ENCODE measurements at places on chromosomes 7 and 10.

- no peak for DNase-seq
Observed at GRCh38 chr7:135467207-135467711, 42.6 kb downstream of the CNOT4 start.

- no peak for DNase-seq
Observed at GRCh38 chr10:109953766-109954165, 30.5 kb upstream of the XPNPEP1 start.

DNA sequence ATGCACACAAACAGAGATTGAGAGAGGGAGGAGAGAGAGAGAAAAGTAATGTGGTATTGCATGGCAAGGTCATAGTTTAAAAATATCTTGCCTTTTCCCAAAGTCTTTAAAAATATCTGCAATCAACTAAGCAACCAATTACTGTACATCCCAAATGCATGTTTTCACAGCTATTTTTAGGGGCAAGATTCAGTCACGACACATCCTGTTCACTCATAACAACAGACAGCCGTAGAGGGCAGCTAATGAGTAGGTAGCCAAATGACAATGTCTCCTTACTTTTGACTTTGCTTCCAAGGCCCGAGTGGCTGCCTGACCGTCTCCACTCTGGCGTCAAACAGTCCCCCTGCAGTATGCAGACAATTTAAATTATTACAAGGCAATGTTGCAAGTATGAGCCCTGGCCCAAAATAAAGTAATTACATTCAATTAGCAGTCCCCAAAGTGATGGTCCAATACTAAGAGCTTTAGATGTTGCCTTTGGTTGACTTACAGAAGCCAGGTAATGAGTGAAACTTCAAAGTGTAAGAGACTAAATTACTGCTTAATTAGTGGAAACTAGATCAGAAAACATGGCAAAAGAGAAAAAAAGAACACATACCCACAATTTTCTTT, 162.9 kb downstream of the MBL2 start:
- DNase-seq: no peak

- no peak for DNase-seq
Observed at GRCh38 chr10:128087146-128087883, 38.9 kb downstream of the MKI67 start.

GRCh38 chr7:107907790-107908189, 16.8 kb downstream of the DLD start:
- DNase-seq: no peak

DNA sequence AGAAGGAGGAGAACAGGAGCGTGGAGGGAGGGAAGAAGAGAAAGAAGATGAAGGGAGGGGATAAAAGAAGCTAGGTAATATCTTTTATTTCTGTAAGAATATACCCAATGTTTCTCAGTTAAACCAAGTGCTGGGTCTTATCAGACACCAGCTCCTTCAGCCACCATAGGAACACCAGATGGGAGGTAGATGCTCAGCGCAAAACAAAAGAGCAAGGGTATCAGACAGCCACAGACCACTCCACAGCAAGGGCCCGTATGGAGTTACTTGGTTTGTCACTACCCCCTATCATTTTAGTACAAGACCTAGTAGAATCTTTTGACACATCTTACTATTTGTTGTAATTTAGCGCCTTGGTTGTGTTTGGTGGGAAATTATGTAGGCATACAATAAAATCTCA, 65.9 kb upstream of the FAM133B start:
- DNase-seq: no peak

- DNase-seq: no peak
Observed at GRCh38 chr7:83326223-83326622, 163.5 kb upstream of the PCLO start.

GRCh38 chr10:93718937-93719725, 16.7 kb upstream of the FRA10AC1 start:
- no peak for DNase-seq

GRCh38 chr7:100623951-100624824, 11.8 kb downstream of the MOSPD3 start:
- DNase-seq: no peak

- DNase-seq: no peak
Observed at GRCh38 chr7:42650701-42651100, 261.2 kb downstream of the C7orf25 start.

GRCh38 chr7:106668861-106669524, 8.0 kb upstream of the CCDC71L start:
- no peak for DNase-seq

- no peak for DNase-seq
Observed at GRCh38 chr7:64636386-64636785, 29.5 kb upstream of the ZNF107 start.

DNA sequence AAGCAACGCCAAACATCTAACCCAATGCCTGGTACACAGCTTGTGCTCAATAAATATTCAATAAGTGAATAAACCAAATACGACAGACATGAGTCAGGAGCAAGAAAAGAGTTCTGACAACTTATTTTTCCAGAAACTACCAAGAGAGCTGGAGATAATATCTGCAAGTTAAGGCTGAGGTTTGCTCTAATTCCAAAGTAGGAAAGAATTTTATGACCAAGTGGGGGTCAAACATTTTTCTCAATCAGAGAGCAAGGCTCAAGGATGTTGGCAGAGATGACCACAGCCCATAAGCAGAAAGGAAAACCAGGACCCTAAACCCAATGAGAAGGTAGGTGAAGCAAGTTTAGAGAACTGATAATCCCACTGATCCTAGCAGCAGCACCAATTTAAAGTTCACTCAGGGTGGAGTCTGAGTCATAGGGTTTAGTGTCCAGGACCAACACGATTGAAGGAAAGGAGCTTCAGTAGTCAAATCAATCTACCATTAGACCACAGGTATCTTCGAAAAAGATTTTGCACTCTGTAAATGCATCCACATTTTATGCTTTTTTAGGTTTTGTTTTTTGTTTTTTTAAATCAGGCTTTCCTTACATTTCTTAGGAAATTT, 49.3 kb upstream of the KCNIP2 start:
- no peak for DNase-seq

DNA sequence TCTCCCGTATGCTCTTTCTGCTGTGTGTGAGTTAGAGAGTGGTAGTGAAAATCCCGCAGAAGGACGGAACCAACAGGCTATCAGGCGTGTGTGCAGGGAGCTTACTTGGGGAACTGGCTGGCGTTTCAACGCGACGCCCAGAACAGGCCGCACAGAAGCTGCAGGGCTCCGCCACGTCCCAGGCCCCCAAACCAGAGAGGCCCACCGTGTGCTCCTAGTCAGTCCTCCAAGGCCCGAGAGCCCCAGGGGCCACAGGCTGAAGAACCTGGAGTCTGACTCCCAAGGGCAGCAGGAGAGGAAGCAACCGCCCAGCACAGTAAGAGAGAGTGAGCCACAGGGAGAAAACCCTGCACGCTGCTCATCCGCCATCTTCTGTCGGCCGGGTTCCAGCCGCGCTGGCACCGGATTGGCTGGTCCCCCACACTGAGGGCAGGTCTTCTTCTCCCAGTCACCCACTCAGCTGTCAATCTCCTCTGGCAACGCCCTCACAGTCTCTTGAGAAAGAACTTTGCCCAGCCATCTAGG, 730.6 kb upstream of the VSTM2A start:
- no peak for DNase-seq

- no peak for DNase-seq
Observed at GRCh38 chr7:75756991-75757676, 14.9 kb downstream of the CCL26 start.

DNA sequence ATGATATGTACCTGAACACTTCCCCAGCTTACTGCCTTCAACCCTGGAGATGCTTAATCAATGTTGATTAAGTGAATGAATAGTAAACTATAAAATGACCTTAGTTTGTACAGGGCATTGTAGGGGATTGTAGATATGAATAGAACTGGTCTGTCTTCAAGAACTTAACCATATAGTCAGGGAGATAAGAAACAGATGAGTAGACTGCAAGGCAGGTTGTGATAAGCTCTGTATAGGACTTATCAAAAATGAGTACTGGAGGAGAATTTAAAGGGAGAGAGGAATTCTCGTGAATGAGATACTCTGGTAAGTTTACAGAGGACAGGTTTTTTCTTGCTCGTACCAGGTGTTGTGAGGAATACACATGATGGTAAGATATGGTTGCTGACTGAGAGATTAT, 27.6 kb downstream of the SGPL1 start:
- no peak for DNase-seq

- no peak for DNase-seq
Observed at GRCh38 chr10:11727563-11727962, 14.6 kb upstream of the ECHDC3 start.

GRCh38 chr7:75813781-75814236, at the start of gene CCL24:
Gene CCL24 (minus strand): TSS chr7:75813806. CDS start chr7:75813715, 91 bp downstream.
- no peak for DNase-seq

GRCh38 chr10:82206831-82207230, 331.8 kb downstream of the NRG3 start:
- DNase-seq: no peak

DNA sequence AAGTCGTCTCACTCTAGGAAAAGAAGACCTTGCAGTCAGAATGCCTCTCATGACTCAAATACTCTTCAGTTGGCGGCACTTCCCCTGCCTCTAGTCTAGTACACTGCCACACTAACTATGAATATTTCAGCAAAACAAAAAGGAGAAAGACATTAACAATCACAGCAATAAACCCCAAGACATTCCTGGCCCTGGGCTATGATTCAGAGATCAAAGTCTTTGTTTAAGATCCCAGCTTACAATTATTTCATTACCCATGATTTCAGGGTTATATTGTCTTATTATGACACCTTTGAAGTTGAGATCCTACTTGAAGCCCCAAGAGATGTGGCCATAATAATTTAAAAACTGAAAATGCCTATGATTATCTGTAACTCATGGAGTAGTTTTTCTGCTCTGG, 597.5 kb downstream of the REEP3 start:
- no peak for DNase-seq

DNA sequence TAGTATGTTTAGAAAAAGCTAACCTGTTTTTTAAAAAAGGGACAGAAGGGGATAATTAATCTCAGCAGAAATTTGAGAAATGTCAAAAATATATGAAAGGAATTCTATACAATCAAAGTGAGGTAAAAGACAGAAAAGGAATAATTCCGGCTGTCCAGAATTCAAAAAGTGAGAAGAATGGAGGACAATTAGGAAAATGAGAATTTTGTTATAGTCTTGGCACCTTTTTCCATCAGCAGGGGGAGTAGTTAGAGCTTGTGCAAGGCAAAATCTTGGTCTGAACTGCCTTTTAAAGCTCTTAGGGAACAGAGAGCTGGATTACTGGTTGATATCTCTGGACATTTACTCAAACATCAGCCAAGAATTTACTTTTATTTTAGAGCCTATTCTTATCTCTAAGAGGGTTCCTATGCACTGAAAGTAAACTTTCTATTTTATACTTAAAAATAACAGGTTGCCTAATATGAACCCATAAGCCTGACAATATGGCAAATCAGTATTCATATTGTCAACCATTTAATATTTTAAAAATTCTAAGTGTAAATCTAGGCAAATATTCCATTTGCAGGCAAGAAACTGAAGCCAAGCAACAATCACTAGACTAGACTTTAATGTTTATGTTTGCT, 185.6 kb downstream of the ANK3 start:
- DNase-seq: no peak

DNA sequence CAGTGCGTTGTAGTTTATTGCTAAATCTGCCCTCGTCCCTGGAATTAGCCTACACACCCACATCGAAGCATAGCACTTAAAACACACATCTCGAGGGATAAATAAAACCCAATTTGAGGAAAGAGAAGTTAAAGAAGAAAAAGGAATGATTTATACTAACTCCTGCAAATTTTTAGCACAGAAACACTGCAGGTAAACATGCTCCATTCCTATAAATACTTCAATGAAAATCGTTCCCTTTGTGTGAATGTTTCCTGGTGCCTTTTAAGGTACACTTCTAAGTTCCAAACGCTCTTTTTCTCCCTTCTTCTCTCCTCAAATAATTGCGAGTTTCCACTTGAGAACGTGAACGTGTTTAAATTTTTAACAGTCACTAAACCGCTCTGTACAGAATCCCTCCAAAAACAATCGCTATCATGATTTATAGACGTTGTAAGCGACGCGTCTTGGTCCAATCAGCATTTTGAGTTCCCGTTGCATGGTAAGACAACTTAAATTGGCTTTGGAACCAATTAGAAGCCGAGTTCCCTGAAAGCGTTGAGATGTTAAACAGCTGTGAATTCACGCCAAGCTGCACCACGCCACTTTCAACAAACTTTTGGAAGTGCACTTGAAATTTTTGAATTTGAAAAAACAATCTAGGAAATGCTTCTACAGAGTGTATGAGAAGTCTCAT, 12.5 kb upstream of the EBLN1 start:
- no peak for DNase-seq

GRCh38 chr7:3464900-3465622, 164.0 kb downstream of the SDK1 start:
- DNase-seq: peak; percentile 65

GRCh38 chr7:44150966-44151941, 10.1 kb upstream of the MYL7 start:
- no peak for DNase-seq
